Parietal lobe (tissue), 2 donors: ENCODE measurements at places on chromosomes 5 and 9. TPM values are rescaled to one million over a fixed set of nuclear protein-coding genes. Genes with fewer than 3 reads are reported as not detected.

The TNC gene
- 101 TPM for total RNA-seq

The ENHO gene
- 27.5 TPM for total RNA-seq

The CAMK2A gene
- total RNA-seq: 13.8 TPM

The SOX30 gene
- not detected for total RNA-seq

The FBXW5 gene
- total RNA-seq: 64.5 TPM

The ABCA1 gene
- total RNA-seq: 41.6 TPM

The ANKRD18B gene
- total RNA-seq: not detected

The FGFR4 gene
- 4.1 TPM for total RNA-seq

The FAM163B gene
- total RNA-seq: 17.2 TPM

The PCDHA9 gene
- total RNA-seq: 42.6 TPM

The ARPC5L gene
- 10.6 TPM for total RNA-seq

The RGS7BP gene
- 26.0 TPM for total RNA-seq

The FOCAD gene
- 188 TPM for total RNA-seq

The GFRA3 gene
- total RNA-seq: not detected

The TRPM6 gene
- 2.5 TPM for total RNA-seq

The PDE8B gene
- total RNA-seq: 5.6 TPM

The TTF1 gene
- total RNA-seq: 12.8 TPM

The OR1L8 gene
- 0.31 TPM for total RNA-seq

The PCDHGB2 gene
- 21.9 TPM for total RNA-seq

The ANKRD20A1 gene
- total RNA-seq: 5.9 TPM

The SV2C gene
- total RNA-seq: 1.9 TPM

The PCDHB14 gene
- total RNA-seq: 28.2 TPM

The OR1J2 gene
- total RNA-seq: not detected

The PCDHB8 gene
- 15.0 TPM for total RNA-seq

The HRH2 gene
- total RNA-seq: 8.8 TPM

The CNTNAP3 gene
- 84.8 TPM for total RNA-seq

The LEAP2 gene
- 4.7 TPM for total RNA-seq

The PCDHGA2 gene
- total RNA-seq: 11.9 TPM

The TPPP gene
- 22.2 TPM for total RNA-seq

The BAAT gene
- 0.31 TPM for total RNA-seq

The ADGRV1 gene
- total RNA-seq: 631 TPM

The STC2 gene
- 1.9 TPM for total RNA-seq
